Activated T-helper 1 cell treated with anti-CD3 and anti-CD28 coated beads, Interleukin-12 subunit alpha, Interleukin-12 subunit beta, Interleukin-2, Interleukin-4 antibody, amounts not matched to agents 30 ng/mL and 10 ng/mL and 1 ng/mL, durations not matched to agents 14 hours and 24 hours and 36 hours (primary cell): ENCODE measurements at places on chromosomes 2 and 18. TPM values are rescaled to one million over a fixed set of nuclear protein-coding genes. Genes with fewer than 3 reads are reported as not detected.

GALNT1 gene
- 53.5 and 58.6 TPM in 2 replicates for total RNA-seq

CPLX4 gene
- total RNA-seq, result not detected in 2 replicates

DARS1 gene
- 132 and 140 TPM in 2 replicates for total RNA-seq

SULT1C4 gene
- not detected in 2 replicates for total RNA-seq

BOLL gene
- 0.51 TPM in 1 of 2 replicates, not detected in the other for total RNA-seq

DNAH7 gene
- not detected in 2 replicates for total RNA-seq

UGT1A8 gene
- total RNA-seq, result not detected in 2 replicates

PTCD3 gene
- 164 and 165 TPM in 2 replicates for total RNA-seq

HRH4 gene
- 1.7 and 1.9 TPM in 2 replicates for total RNA-seq

SERPINB3 gene
- not detected in 2 replicates for total RNA-seq

IL18RAP gene
- 37.1 and 38.4 TPM in 2 replicates for total RNA-seq

TMEM237 gene
- 14.9 and 19.4 TPM in 2 replicates for total RNA-seq

UGT1A9 gene
- total RNA-seq, result not detected in 2 replicates

CENPA gene
- total RNA-seq, result 16.6 and 19.7 TPM in 2 replicates

ZNF516 gene
- 1.3 and 2.0 TPM in 2 replicates for total RNA-seq

HOXD9 gene
- not detected in 2 replicates for total RNA-seq

IL1R1 gene
- total RNA-seq, result 1.5 and 2.4 TPM in 2 replicates

SCYGR3 gene
- not detected in 2 replicates for total RNA-seq

FAM237A gene
- not detected in 2 replicates for total RNA-seq

SGO2 gene
- 20.5 and 20.9 TPM in 2 replicates for total RNA-seq

TMEM247 gene
- not detected in 2 replicates for total RNA-seq

LYPD6B gene
- total RNA-seq, result not detected in 2 replicates

CDH7 gene
- total RNA-seq, result not detected in 2 replicates

CDKL4 gene
- 0.20 TPM in 1 of 2 replicates, not detected in the other for total RNA-seq

CTIF gene
- total RNA-seq, result 7.2 and 8.5 TPM in 2 replicates

IL37 gene
- not detected in 2 replicates for total RNA-seq

GPR35 gene
- 7.6 and 8.2 TPM in 2 replicates for total RNA-seq

CAPN14 gene
- 0.18 and 0.20 TPM in 2 replicates for total RNA-seq

GKN1 gene
- total RNA-seq, result not detected in 2 replicates

MC5R gene
- total RNA-seq, result not detected in 2 replicates

ANKRD39 gene
- total RNA-seq, result 40.8 and 41.1 TPM in 2 replicates

SP140 gene
- total RNA-seq, result 235 and 243 TPM in 2 replicates

MALL gene
- total RNA-seq, result 0.31 and 0.47 TPM in 2 replicates

PLEK gene
- total RNA-seq, result 3.2 TPM in 2 replicates

SERPINB5 gene
- not detected in 2 replicates for total RNA-seq

FKBP1B gene
- 0.47 and 0.71 TPM in 2 replicates for total RNA-seq

ASXL2 gene
- total RNA-seq, result 48.9 and 54.4 TPM in 2 replicates

TMEM182 gene
- total RNA-seq, result 2.1 and 4.4 TPM in 2 replicates

TM4SF20 gene
- not detected in 2 replicates for total RNA-seq

MBD5 gene
- 18.1 and 18.8 TPM in 2 replicates for total RNA-seq

UGT1A3 gene
- total RNA-seq, result not detected in 2 replicates

ACSL3 gene
- 75.4 and 79.4 TPM in 2 replicates for total RNA-seq

SELENOI gene
- 66.6 and 68.2 TPM in 2 replicates for total RNA-seq

CCDC142 gene
- total RNA-seq, result 30.4 and 36.3 TPM in 2 replicates

NT5DC4 gene
- not detected in 2 replicates for total RNA-seq

AGFG1 gene
- total RNA-seq, result 239 and 252 TPM in 2 replicates
